NCI-H524 treated with DMSO at 0.1 percent for 48 hours (cell line): ENCODE measurements at places on chromosomes 7 and 10.
A peak's percentile ranks its signal among the peaks of the same experiment; 100 is the strongest.

DNA sequence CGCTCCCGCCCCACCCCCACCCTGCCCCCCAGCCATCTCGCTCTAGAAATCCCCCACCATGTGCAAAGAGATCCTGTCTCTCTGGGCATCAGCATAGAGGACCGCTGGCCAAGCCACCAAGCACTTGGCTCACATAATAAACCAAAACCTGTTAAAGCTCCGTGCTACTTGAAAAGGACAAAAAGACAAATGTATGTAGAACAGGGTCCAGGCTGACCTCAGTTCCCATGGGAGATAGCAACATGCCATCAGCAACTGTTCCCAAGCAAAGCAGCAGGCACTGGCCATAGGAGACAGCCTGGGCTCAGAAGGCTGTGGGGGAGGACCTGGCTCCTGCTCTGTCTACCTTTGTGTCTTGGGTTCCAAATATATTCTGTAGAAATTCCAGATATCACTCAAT is 38.4 kb upstream of the GDF10 start:
- no peak for DNase-seq

- DNase-seq, result peak; percentile 86
Observed at GRCh38 chr7:108073305-108074070, 56.7 kb downstream of the LAMB4 start.

DNA sequence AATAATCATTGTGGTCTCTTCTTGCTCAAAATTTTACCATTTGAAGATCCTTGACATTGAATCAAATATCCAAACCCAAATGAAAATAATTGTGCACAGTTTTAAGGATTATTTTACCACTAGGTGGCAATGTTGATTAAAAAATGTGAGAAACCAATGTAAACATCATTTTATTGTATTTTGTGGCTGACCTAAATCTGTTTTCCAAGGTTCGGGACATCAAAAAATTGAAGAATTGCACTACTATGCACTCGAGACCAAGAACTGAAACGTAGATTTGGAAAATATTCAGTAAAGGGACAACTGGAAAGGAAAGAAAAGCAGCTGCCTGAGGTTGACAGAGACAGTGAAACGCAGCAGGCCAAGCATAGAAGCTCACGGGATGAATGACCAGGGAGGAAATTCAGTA is 259.3 kb downstream of the SNX13 start:
- no peak for DNase-seq

- DNase-seq, result no peak
Observed at GRCh38 chr10:5573968-5574641, 49.3 kb downstream of the CALML3 start.

GRCh38 chr7:154553711-154554265 is 449.1 kb downstream of the PAXIP1 start:
- no peak for DNase-seq

DNA sequence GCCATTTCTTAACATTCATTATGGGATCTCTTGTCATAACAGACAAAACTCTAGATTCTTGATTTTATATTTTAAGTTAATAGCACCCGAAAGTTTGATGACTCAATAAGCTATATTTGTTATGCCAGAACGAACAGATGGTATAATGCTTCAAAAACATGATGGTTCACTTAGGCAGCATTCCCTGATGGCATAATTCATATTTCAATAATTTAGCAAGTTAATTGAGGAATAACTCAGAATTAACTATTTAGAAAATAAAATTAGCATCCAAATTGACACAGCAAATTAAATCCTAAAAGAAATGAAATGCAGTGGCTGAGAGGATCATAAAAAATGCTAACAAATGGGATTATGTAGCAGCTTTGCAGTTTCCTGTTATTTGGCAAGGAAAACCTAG is 260.8 kb upstream of the MBL2 start:
- no peak for DNase-seq

DNA sequence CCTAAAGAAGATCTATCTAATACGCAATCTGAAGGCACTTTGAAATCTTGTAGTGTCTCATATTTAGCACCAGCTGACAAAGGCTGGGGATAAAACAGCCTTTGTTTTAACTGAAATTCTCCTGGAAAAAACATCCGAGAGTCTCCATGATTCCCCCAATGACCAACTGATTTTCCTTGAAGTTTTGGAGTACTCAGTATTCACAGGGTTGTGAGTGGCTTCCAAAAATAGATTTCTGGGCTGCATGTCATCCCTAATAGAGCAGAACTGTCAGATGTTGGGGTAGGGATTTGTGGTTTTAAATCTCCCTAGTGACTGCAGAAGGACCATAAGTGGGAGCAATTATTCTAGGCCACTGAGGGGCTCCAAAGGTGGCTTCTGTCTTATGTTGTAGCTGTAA is 206.4 kb downstream of the TAX1BP1 start:
- DNase-seq, result peak; percentile 82

DNA sequence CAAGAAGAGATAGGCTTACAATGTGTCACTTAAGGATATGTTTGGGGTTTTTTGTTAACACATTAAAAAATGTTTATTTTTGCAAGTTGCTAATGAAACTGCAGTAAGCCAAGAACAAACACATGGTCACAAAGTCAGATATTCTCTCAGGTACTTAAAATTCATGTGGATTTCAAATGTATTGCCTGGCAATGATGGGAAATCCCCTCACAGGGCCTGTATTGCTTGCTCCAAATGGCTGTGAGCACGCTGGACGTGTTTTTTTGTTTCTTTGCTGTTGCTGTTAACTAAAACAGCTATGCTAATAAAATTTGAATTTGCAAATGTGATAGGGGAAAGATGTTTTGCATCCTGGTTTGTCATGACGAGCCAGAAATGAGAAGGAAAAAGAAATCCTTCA is 3.8 kb upstream of the CELF2 start:
- no peak for DNase-seq

DNA sequence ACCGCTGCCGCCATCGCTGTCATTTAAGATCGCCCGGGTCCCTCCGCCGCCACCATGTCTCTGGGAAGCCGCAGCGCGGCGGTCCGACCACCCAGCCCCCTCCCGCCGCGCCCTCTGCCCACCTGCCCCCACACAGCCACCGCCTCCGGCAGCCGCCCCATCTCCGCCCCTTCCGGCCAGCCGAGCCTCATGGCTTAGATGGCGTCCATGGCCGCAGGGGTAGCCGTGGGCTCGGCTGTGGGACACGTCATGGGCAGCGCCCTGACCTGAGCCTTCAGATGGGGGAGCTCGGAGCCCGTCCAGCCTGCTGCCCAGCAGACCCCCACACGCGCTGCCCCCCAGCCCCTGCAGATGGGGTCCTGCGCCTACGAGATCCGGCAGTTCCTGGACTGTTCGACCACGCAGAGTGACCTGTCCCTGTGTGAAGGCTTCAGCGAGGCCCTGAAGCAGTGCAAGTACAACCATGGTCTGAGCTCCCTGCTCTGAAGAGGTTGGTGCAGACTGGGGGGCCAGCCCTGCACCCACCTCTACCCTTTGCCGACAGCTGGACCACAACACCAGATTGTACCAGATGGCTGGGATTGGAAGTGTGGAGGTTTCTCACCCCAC is 38.0 kb upstream of the TARP start:
- DNase-seq, result no peak

GRCh38 chr10:23081891-23082290 is 13.5 kb upstream of the MSRB2 start:
- no peak for DNase-seq

DNA sequence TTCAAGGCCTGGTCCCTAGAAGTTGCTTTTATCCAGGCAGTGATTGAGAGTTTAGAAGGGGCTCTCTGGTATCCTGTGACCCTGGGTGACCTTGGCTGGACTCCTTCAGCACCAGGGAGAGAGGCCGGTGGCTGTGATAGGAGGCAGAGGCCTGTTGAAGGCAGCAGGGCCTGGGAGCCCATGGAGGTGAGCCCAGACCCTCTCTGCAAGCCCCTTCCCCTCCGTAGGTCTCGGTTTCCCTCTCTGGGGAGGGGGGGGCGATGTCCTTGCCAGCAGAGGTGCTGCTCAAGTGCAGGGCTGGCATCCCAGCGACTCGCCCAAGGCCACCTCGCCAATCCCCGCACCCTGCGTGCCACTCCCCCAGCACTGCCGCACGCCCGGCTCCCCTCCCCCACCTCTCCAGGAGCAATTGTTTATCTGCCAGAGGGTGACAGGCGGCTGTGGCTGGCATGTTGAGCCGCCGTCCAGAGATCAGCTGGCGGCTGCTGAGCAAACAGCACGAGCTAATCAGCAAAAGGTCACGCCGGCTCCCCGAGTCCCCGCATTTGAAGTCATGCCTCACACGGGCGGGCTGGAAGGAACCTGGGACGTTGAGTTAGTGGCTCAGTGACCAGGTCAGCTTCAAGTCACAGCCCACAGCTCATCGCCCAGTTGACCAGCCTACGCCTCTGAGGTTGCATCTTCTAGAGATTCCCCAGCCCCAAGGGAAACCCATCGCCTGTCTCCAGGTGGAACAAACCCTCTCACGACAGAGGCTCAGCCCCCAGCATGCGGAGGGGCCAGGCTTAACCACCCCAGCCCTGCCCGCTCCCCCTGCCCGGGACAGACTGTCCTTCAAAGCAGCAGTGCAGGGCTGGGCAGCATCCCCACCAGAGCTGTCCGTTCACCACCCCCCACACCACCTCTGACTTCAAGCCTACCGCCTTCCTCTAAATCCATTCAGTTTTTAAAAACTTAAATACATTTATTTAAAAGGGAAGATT is 43.7 kb downstream of the ELFN1 start:
- no peak for DNase-seq

DNA sequence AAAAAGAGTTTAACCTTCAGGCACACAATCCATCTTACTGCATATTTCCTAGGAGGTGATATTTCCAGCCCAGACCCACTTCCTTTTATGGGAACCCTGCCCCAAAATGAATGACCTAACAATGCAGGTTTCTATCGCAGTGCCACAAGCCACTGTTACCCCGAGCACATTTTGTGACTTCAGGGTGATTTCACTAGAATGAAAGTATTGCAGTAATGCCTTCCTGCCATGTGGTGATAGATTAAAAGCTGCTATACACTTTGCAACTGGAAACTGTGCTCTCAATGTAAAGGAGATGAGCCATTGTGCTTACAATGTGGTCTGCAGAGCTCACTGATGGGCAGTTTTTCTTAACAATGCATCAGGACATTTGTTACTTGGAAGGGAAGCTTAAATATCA is 90.5 kb upstream of the RSU1 start:
- DNase-seq, result no peak

DNA sequence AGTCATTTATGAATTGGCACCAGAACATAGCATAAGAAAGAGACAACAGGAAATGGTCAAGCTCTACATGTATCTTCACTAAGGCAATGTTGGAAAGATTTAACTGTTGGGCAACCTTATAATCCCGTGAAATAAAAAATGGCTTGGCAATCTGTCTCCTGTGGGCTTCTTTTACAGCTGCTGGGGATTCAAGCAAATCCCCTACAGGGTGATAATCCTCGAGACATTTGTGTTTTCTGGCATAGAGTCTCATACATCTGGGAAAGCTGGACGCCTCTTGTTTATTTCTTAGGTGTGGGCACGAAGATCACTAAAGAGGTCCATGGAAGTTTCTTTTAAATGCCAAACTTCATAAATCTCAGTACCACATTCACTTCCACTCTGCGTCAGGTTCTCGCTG is 82.2 kb upstream of the GPR141 start:
- no peak for DNase-seq

- no peak for DNase-seq
Observed at GRCh38 chr7:100676501-100677306, 3.2 kb downstream of the GNB2 start.

DNA sequence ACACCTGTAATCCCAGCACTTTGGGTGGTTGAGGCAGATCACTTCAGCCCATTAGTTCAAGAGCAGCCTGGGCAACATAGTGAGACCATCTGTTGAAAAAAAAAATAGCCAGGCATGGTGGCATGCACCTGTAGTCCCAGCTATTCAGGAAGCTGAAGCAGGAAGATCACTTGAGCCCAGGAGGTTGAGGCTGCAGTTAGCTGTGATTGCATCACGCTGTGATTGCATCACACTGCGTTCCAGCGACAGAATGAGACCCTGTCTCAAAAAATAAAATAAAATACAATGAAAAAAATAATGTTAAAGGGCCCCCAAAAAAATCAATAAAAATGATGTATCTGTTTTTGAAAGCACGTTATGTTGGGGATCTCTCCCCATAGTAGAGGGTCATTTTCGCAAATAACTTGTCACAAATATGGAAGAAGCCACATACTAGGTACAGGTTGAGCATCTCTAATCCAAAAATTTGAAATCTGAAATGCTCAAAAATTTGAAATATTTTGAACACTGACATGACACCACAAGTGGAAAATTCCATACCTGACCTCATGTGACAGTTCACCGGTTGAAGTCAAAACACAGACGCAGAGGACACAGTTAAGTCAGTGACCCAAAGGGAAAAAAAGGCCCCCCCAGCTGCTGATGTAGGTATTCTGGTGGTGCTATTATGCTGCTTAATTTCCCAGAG is 9.5 kb downstream of the CISD1 start:
- DNase-seq, result no peak

- no peak for DNase-seq
Observed at GRCh38 chr7:100021297-100021696, 5.9 kb downstream of the ZKSCAN1 start.

- DNase-seq, result no peak
Observed at GRCh38 chr10:3668966-3669330, 116.1 kb downstream of the KLF6 start.

DNA sequence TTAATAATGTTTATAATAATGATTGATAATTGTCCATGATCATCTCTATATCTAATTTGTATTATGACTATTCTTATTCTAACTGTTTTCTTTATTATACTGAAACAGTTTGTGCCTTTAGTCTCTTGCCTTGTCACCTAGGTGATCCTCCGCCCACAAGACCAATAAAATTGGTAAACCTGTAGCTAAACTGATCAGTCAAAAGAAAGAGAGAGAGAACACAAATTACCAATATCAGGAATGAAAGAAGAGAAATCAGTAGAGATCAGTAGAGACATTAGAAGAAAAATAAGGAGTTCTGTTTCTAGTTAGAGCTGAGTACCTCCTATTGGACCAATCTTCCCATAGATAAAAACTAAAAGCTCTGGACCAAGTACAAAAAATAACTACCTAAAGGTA is 6.1 kb upstream of the COA1 start:
- no peak for DNase-seq

GRCh38 chr7:118039963-118040489 is 143.9 kb upstream of the LSM8 start:
- no peak for DNase-seq

DNA sequence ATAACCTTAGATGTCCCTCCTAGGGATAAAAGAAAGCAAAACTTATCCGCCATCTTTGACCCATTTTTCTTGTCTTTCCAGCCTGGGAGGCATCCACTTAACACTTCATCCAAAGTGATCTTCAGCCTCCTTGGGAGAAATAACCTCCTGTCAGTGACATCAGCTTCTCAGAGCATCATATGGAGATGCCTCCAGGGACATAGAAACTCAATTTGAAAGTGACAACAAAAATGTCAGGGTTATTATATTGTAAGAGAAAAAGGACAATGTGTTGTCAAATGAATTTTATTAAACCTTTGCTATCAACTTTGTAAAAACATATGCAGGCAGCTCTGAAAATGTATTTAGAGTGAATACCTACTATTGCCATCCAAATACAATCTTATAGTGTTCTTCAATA is 371.2 kb upstream of the ADARB2 start:
- DNase-seq, result no peak
